ENCODE measurements at places on chromosomes 5 and 9.

- DNase-seq: no peak
These were observed 17.2 kb upstream of the EFNA5 start for GRCh38 chr5:107687937-107688336.

GRCh38 chr9:94909965-94910730, 183.6 kb downstream of the AOPEP start:
- no peak for DNase-seq

DNA sequence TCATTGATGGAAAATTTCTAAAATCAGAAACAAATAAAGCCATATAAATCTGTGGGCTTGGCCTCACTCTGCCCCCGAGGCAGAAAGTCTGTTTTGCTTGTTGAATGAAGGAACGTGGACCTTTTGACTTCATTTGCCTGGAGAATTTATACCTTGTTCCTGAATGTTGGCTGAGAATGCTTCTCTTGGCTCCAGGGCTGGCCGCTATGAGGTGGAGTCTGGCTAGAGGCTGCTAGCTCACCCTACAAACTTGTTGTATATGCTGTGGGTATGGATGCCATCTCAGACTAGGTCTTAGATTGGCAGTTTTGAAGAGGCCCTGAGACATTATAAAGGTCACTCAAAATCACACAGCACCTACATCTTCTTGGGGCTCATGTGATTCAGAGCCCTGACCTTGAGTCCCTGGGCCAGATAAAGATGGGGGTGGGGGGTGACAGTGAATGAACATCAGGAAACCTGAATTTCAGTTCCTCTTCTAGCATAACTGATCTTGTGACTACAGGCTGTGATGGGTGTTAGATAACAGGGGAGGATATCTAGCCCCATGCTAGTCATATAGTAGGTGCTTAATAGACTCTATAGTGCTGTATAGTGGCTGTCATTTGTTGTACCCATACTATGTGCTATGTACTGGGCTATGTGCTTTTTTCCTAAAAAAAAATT, 2.8 kb downstream of the GM2A start:
- no peak for DNase-seq

- DNase-seq: no peak
These were observed 60.2 kb downstream of the WNK2 start for GRCh38 chr9:93244101-93244500.

- no peak for DNase-seq
These were observed 19.8 kb downstream of the TGFBR1 start for GRCh38 chr9:99124534-99125255.

All from epithelial cell of prostate (primary cell).